ENCODE measurements at places on chromosomes 2 and 18. TPM values are rescaled to one million over a fixed set of nuclear protein-coding genes. Genes with fewer than 3 reads are reported as not detected.

The ITPRIPL1 gene
- 4.3 TPM for total RNA-seq

The CROCC2 gene
- not detected for total RNA-seq

The TSPYL6 gene
- not detected for total RNA-seq

The RGPD4 gene
- not detected for total RNA-seq

The PLCD4 gene
- total RNA-seq = not detected
